Ovary (tissue), 10 donors: ENCODE measurements at places on chromosomes 5 and 9. TPM values are rescaled to one million over a fixed set of nuclear protein-coding genes. Genes with fewer than 3 reads are reported as not detected.

- DNase-seq, result no peak
These were observed 3.8 kb downstream of the TCOF1 start for GRCh38 chr5:150361301-150361700.

- no peak for DNase-seq
These were observed 11.3 kb upstream of the SKP1 start for GRCh38 chr5:134188092-134188491.

DNA sequence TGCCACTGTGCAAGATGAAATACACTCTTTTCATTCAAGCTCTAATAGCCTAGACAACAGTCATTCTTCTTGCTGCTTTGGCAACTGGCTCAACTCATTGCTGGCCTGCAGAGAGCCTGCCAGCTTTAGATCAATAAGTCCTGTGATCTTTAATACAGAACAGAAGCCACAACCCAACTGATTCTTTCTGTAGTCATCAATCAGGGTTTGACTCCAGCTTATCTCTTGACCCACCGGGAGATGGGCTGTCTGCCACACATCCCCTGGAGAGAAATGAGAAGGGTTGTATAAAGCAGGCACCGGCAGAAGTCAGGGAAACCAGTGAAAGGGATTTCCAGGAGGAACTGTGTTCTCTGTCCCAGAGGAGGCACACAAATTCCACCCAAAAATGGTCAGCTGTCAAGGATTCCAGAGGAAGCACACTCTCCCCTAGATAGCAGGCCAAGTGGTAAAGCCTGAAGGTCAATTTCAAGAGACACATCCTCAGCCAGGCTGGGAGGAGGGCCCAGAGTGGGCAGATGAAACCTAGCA is 24.5 kb downstream of the LHFPL2 start:
- no peak for DNase-seq

DNA sequence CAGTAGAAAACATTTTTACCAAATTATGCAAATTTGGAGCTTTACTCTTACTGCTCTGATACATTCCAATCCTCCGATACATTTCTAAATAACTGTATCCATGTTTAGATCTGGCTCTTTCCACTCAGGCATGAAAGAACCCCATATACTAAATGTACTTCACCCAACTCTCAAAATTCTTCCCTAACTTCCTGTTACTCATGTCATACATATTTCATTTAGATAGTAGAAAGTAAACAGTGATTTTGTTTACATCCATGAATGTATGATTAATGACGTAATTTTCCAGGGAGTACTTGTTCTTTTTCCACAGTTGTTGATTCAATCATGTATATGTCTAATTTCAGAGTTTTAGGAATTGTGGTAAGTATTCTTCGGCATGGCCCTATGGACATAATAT is 1426.5 kb upstream of the C9orf72 start:
- no peak for DNase-seq

DNA sequence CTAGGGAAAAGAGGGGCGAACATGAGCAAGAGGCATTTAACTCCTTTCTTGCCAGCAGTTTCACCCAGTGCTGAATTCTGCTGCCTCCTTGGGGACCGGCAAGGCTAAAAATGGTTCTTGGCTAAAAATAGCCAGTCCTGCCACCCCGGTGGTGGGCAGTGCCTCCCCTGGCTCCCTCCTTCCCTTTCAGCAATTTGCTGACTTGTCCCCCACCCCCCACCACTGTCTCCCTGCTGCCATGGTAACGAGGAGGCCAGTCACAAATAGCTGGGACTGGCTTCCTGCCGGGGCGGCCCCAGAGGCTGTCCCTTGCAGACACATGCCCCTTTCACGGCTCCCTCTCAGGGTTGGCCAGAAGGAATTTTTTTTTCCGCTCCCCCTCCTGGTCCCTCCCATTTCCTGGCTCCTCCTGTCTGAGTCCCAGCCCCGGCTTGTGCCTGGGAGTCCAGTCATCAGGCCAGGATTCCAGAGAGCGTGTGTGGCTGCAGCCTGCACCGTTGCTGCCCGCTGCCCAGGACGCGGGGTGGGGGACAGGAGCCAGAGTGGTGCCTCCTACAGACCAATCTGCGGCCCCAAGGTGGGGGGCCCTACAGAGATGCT is 130.3 kb downstream of the RGS3 start:
- peak; percentile 84 for DNase-seq

DNA sequence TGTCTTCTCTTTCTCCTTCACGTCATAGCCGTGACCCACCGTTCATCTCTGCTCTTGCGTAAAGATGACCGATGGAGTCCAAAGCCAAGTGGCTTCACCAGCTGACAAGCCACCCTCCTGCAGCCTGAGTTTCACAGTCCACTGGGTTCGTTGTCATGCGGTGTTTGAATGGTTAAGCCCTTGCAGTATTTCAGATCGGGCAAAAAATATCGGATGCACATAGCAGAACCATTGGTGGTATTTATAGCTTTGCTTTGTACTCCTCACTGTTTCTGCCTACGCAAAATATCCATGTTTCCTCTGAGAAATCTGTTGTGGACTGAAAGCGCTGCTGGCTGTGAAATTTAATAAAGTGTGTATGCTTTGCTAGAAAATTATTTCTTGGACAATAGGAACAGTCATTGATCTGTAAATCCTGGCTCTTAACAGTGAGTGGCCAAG is 34.5 kb upstream of the NCS1 start:
- no peak for DNase-seq

DNA sequence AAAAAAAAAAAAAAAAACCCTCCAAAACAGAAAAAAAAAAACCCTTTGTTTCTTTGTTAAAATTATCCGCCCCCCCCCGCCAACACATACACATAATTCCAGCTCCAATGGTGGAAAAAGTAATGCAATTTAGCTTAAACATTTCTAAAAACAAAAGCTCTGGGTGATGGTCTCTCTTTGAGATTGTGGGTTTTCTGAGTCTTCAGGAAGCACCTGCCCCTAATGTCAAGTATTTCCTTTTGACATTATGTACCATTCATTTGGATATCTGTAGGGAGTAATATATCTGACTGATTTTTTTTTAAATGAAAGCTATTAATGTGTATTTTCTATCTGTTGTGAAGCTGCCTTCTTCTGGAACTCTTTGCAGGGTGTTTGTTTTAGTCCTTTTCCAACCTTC is 389.7 kb downstream of the TAF11L14 start:
- DNase-seq, result no peak

GRCh38 chr9:120592210-120592609 is 12.2 kb upstream of the CDK5RAP2 start:
- no peak for DNase-seq

- DNase-seq, result peak; percentile 53
These were observed 41.4 kb upstream of the DAB2IP start for GRCh38 chr9:121609822-121610637.

- DNase-seq, result no peak
These were observed 1.9 kb downstream of the ROR2 start for GRCh38 chr9:91948101-91948596.

Gene TAL2
- 1.0 TPM for total RNA-seq

Gene CSNK1G3
- 54.1 TPM for total RNA-seq

Gene GPX3
- 326 TPM for total RNA-seq

Gene LIX1
- 0.20 TPM for total RNA-seq

Gene ZNF366
- 3.0 TPM for total RNA-seq

Gene PLEKHG4B
- total RNA-seq, result 2.0 TPM

Gene ISL1
- not detected for total RNA-seq

Gene HACD4
- total RNA-seq, result 3.9 TPM
